Naive thymus-derived CD8-positive, alpha-beta T cell (primary cell): ENCODE measurements at places on chromosomes 6 and 20.

DNA sequence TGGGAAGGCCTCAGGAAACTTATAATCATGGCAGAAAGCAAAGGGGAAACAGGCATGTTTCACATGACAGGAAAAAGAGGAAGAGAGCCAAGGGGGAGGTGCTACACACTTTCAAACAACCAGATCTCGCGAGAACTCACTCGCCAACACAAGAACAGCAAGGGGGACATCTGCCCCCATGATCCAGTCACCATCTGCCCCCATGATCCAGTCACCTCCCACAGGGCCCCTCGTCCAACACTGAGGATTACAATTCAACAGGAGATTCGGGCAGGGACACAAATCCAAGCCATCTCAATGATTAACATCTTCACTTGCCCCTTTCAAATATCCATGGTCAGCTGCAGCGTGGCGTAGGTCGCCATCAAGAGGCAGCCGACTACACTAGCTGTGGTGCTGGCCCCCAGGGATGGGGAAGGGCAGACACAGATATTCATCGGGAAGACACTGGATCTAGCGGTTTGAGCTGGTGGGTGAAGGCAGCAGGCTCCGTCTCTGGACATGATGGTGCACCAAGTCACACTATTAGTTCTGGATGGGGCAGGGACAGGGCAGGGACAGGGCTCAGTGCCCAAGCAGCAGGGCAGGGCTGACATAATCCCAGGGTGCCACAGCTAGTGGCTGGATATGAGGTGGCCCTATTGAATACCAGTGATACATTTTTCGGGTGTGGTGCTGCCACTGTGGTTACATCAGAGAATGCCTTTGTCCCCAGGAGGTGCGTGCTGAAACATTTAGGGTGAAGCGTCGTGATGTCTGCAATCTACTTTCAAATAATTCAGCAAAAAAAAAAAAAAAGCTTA lies 31.6 kb downstream of the TUBB2B start:
- no peak for DNase-seq
- no peak overlapping the region for H3K4me3 ChIP-seq
- H3K27me3 ChIP-seq = peaks cover 2% of the 10 kb centered on the region
- H3K27ac ChIP-seq = no peak overlapping the region

GRCh38 chr20:57386762-57387161 lies 4.4 kb upstream of the RBM38 start:
- no peak for DNase-seq
- peaks cover 32% of the 10 kb centered on the region for H3K4me1 ChIP-seq
- no peaks in the 10 kb centered on the region for H3K27me3 ChIP-seq
- no peak overlapping the region for H3K27ac ChIP-seq

GRCh38 chr20:8967641-8968245 lies 101.1 kb upstream of the PLCB4 start:
- no peak overlapping the region for H3K4me3 ChIP-seq
- no peaks in the 10 kb centered on the region for H3K36me3 ChIP-seq
- no peak overlapping the region for H3K27ac ChIP-seq
- DNase-seq = no peak

GRCh38 chr6:168599769-168600330 lies 158.9 kb downstream of the SMOC2 start:
- no peak for DNase-seq
- H3K27ac ChIP-seq = no peak overlapping the region
- H3K4me1 ChIP-seq = no peaks in the 10 kb centered on the region
- H3K36me3 ChIP-seq = no peaks in the 10 kb centered on the region
- no peak overlapping the region for H3K4me3 ChIP-seq

- H3K4me3 ChIP-seq = no peak overlapping the region
- H3K4me1 ChIP-seq = no peaks in the 10 kb centered on the region
- H3K27me3 ChIP-seq = no peaks in the 10 kb centered on the region
- no peaks in the 10 kb centered on the region for H3K36me3 ChIP-seq
- no peak for DNase-seq
- H3K27ac ChIP-seq = no peak overlapping the region
Measured at GRCh38 chr20:61874421-61875068, 191.1 kb downstream of the TAF4 start.

DNA sequence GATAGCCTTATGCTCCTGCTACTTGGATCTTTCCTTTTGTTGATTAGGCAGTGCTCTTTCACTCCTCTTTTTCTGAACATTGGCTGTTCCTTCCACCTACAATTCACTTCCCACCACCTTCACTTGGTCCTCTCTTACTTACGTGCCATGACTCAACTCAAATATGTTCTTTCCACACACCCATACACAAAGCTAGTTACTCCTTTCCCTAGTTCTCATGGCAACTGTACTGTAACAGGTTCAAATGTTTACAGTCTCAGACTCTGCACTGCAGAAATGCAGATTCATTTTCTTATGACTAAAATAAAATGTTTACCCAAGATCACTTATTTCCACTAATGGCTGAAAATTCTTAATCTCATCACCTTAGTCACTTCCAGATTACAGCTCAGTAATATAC lies 174.0 kb upstream of the TSHZ2 start:
- no peak for DNase-seq
- H3K4me1 ChIP-seq = no peaks in the 10 kb centered on the region
- no peak overlapping the region for H3K27ac ChIP-seq
- H3K27me3 ChIP-seq = peaks cover 1% of the 10 kb centered on the region

DNA sequence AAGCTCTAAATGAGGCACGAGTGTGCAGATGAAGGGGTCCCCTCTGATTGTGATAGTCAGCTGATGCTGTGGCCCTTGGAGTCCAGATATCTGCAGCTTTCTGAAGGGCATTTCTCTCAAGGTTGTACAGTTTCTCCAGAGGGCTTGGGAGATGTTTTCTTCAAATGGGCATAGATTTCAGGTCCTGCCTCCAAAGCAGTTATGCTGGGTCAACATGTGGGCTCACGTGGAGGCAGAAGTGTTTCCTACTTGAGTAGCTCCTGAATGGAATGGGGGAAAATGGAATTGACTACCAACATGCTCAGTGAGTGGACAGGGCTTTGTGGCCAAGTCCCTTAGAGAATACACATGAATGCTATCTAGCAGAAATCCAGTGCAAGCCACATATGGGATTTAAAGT lies 360.7 kb downstream of the SAMD5 start:
- H3K36me3 ChIP-seq = no peaks in the 10 kb centered on the region
- H3K4me1 ChIP-seq = no peaks in the 10 kb centered on the region
- no peak overlapping the region for H3K27ac ChIP-seq
- H3K27me3 ChIP-seq = no peaks in the 10 kb centered on the region

DNA sequence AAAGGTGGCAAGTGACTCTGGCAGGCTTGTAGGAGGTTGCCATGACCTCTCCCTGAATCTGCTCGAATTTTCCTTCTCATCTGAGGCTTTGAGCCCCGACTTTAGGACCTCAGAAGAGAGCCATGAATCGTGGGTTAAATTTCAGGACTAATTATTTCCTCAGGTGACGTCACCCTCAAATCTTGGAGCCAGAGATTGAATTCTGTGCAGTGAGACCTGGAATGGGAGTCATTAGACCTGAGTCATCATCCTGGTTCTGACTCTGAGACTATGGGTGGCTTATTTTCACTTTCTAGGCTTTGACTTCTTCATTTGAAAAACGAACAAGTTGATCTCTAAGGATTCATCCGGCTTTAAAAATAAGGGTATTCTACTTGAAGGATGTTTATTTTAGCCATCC lies 48.5 kb upstream of the PDYN start:
- no peaks in the 10 kb centered on the region for H3K4me1 ChIP-seq
- H3K36me3 ChIP-seq = no peaks in the 10 kb centered on the region
- peaks cover 26% of the 10 kb centered on the region for H3K27me3 ChIP-seq

GRCh38 chr6:149888093-149888492 lies 9.8 kb downstream of the RAET1E start:
- H3K4me3 ChIP-seq = no peak overlapping the region
- H3K36me3 ChIP-seq = no peaks in the 10 kb centered on the region
- H3K27me3 ChIP-seq = peaks cover 5% of the 10 kb centered on the region
- H3K27ac ChIP-seq = no peak overlapping the region

DNA sequence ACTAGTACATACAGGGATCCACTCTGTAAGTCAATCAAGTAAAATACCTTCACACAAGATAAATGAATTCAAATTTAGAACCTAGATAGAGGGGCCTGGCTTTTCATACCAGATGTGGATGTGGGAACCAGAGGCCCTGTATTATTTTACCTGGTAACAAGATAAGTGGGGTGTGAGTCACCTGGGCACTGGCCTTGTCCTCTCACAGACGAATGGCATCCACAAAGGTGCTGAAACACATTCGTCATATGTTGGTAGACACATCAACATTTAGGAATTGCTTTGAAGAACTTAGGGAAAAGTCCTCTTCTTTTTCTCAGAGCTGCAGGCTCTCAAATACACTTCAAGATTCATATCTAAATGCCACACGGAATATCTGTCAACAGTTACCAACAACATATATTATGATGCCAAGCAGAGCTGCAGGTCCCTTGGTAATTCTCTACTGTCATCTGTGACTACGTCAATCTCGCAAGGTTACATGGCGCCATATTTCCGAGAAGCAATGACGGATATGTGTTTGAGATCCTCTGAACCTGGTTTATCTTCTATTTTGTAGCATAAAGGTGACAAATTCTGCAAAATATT lies 618.6 kb downstream of the EPM2A start:
- no peak overlapping the region for H3K4me3 ChIP-seq
- no peaks in the 10 kb centered on the region for H3K4me1 ChIP-seq
- no peak for DNase-seq
- H3K27ac ChIP-seq = no peak overlapping the region
- H3K27me3 ChIP-seq = peaks cover 7% of the 10 kb centered on the region
- no peaks in the 10 kb centered on the region for H3K36me3 ChIP-seq

DNA sequence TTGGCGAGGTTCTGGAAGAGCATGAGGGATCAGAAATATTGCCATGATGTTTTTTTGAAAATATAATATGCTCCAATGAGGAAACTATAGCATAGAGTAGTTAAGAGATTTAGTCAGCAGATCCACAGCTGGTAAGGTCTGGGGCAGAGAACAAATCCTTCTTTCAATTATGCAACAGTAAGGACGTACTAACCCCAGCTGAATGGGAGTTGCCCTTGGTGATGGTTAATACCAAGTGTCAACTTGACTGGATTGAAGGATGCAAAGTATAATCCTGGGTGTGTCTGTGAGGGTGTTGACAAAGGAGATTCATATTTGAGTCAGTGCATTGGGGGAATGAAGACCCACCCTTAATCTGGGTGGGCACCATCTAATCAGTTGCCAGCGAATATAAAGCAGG lies 745.5 kb upstream of the NRSN1 start:
- no peak overlapping the region for H3K27ac ChIP-seq
- H3K36me3 ChIP-seq = no peaks in the 10 kb centered on the region
- H3K27me3 ChIP-seq = no peaks in the 10 kb centered on the region
- no peak overlapping the region for H3K4me3 ChIP-seq

DNA sequence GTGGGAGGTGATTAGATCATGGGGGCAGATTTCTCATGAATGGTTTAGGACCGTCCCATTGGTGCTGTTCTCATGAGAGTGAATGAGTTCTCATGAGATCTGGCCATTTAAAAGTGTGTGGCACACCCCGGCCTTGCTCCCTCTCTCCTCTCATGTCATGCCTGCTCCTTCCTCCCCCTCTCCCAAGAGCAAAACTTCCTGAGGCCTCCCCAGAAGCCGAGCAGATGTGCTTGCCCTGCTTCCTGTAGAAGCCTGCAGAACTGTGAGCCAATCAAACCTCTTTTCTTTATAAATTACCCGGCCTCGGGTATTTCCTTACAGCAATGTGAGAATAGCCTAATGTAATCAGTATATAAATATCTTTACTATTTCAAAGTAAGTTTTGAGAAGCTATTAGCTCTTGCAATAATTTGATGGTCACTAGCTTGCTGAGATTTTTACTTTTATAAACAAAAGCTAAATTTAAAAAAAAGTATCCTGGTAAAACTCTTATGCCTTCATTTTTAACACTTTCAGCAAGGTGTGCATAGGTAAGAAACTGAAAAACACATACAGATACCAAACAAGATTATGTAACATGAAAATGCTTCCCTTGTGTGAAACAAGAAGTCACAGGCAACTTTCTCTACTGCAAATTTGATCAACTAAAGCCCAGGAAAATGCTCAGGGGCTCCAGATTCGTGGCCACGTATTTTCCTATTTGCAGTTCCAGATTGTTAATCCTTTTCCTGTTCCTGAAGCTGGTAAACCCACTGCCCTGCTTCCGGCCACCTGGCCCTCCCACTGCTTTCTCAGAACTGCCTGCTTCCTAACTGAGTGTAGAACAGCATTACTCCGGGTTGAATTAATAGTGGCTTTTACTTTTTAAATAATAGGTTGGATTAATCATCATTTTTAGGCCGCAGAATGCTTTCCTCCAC lies 395.1 kb upstream of the CNR1 start:
- H3K27ac ChIP-seq = no peak overlapping the region
- H3K36me3 ChIP-seq = no peaks in the 10 kb centered on the region
- H3K4me3 ChIP-seq = no peak overlapping the region
- peaks cover 2% of the 10 kb centered on the region for H3K27me3 ChIP-seq
- no peak for DNase-seq

- no peak overlapping the region for H3K27ac ChIP-seq
- DNase-seq = no peak
- no peak overlapping the region for H3K4me3 ChIP-seq
- H3K36me3 ChIP-seq = no peaks in the 10 kb centered on the region
- H3K4me1 ChIP-seq = no peaks in the 10 kb centered on the region
- peaks cover 6% of the 10 kb centered on the region for H3K27me3 ChIP-seq
Measured at GRCh38 chr20:63488315-63489251, 10.3 kb downstream of the EEF1A2 start.

DNA sequence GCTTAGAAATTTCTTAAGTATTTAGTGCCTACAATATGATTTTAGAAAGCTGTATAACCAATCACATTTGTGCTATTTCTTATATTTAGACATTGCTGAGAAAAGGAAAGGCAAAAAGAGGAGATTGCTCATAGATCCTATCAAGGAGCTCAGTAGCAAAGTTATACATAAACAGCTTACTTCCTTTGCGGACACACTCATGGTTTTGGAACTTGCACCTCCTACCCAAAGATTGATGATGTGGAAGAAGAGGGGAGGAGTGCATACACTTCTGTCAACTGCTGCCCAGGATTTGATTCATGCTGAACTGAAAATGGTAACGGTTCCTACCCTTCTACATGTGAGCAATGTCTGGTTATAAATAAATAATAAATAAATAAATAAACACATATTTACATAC lies 16.7 kb downstream of the RAD21L1 start:
- DNase-seq = no peak
- no peaks in the 10 kb centered on the region for H3K27me3 ChIP-seq
- no peak overlapping the region for H3K4me3 ChIP-seq
- peaks cover 2% of the 10 kb centered on the region for H3K4me1 ChIP-seq
- H3K27ac ChIP-seq = no peak overlapping the region
- no peaks in the 10 kb centered on the region for H3K36me3 ChIP-seq

- no peaks in the 10 kb centered on the region for H3K36me3 ChIP-seq
- H3K27me3 ChIP-seq = no peaks in the 10 kb centered on the region
- H3K4me1 ChIP-seq = peaks cover 15% of the 10 kb centered on the region
- H3K27ac ChIP-seq = peak overlapping the region; percentile 90
- H3K4me3 ChIP-seq = peak overlapping the region; percentile 69
Measured at GRCh38 chr20:33664762-33665144, 2.0 kb upstream of the ACTL10 start.

- no peaks in the 10 kb centered on the region for H3K36me3 ChIP-seq
- no peak overlapping the region for H3K4me3 ChIP-seq
- DNase-seq = no peak
- H3K27ac ChIP-seq = no peak overlapping the region
Measured at GRCh38 chr6:93735099-93735498, 315.7 kb upstream of the EPHA7 start.

- H3K27me3 ChIP-seq = no peaks in the 10 kb centered on the region
- no peak overlapping the region for H3K27ac ChIP-seq
- H3K4me1 ChIP-seq = peaks cover 29% of the 10 kb centered on the region
- H3K36me3 ChIP-seq = peaks cover 11% of the 10 kb centered on the region
- no peak for DNase-seq
- no peak overlapping the region for H3K4me3 ChIP-seq
Measured at GRCh38 chr20:57412347-57413029, 21.3 kb downstream of the RBM38 start.

GRCh38 chr20:43387737-43388136 lies 70.0 kb upstream of the SRSF6 start:
- DNase-seq = no peak
- peaks cover 29% of the 10 kb centered on the region for H3K27me3 ChIP-seq
- no peaks in the 10 kb centered on the region for H3K4me1 ChIP-seq
- H3K36me3 ChIP-seq = no peaks in the 10 kb centered on the region
